ENCODE measurements at places on chromosomes 4 and X.

DNA sequence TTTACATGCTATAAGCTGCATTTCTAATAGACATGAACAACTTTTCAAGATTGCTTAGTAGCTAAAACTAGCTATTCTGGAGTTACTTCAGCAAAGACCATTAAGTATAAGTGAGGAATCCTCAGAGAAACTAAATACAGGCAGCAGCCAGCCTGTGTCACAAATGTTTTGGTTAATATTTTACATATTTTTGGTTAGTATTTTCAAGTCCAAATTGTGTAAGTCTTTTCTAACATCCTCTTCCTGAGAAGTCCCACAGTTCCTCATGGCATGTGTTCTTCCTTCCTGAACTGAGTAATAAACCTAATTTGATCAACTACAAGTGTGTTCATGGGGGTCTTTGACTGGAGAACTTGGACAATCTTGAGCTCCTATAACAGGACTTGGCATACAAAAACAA is 42.4 kb upstream of the MCF2 start:
- no peak for DNase-seq

GRCh38 chr4:70603856-70604255 is 11.8 kb downstream of the AMBN start:
- no peak for DNase-seq

DNA sequence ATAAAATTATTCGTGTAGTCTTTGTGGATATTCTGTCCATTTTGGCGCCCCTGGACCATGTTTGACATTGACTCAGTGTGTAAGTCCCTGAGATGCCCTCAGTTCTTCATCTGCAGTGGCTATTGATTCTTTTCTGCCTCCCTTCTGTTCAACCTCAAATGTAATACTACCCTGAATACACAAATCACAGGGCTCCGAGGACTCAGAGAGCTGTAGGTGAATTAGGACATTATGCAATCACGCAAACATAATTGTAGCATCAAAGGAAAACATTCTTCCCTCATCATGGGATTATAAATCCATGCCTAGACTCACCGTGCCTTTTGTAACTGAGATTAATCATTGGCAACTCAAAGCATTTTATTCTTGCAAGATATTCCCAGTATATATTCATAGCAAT is 161.4 kb upstream of the PACRGL start:
- no peak for DNase-seq

DNA sequence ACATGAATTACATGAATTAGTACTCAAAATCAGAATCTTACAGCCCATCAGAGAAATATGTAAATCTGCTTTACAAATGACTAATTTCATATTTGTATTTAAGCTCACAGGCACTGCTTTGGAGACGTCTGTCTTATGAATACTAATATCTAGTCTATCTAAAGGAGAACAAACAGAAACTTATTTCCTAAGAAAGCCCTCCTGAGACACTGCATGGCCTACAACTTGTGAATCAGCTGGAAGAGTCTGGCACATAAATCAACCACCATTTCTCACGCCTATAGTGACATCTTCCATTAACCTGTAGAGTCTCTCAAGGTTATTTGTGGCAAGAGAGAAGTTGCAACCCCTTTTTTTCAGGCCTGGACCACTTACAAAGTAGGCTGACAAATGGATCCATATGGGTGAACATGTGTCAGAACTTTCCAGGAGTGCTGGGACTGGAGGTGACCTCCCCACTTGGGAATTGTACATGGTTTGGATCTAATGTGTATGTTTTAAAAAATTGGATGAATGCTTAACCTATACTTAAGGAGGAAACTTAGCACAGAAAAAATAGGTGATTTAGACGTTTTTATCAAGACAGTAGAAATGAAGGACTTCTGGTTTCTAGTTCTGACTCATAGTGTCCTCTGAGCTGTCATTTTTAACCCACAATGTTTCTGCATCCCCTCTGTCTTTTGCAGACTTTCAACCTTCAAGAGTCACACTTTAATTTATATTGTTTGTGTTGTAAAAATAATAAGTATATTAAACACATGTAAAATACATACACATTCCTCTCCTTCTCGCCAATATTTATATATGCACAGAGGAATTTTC is 83.2 kb upstream of the ARHGAP24 start:
- peak; percentile 76 for DNase-seq

- peak; percentile 47 for DNase-seq
Measured at GRCh38 chr4:152935631-152936445, at the start of gene FHDC1. Gene FHDC1 (plus strand): TSS chr4:152936323. CDS start chr4:152943058, 6,735 bp downstream.

DNA sequence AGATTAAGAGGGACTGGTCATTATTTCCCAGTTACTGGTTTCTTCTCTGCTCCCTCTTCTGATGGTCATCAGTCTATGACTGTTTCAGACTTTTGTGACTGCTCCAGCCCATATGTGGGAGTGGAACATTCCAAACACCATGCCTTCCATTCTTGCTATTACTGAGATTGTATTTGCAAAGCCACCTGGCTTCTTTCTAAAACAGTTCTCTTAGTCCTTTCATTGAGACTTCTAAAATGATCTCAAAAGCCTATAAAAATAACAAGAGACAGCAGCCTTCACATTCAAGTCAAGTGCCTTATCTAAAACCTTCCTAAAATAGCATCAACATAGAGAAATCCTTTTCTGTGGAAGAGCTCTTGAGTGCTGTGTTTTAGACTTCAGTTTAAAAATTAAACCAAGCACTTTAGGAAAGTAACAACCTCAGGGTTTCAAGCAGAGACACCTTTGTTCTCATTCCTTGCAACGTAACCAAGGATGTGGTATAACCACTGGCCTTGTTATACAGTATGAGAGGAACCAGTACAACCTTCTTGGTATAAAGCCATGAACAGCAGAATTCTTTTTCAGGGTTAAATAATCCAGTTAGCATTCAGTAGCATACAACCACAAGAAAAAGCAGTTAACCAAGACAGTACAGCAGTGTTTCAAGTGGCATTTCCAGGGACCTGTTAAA is 97.1 kb downstream of the NFKB1 start:
- no peak for DNase-seq

DNA sequence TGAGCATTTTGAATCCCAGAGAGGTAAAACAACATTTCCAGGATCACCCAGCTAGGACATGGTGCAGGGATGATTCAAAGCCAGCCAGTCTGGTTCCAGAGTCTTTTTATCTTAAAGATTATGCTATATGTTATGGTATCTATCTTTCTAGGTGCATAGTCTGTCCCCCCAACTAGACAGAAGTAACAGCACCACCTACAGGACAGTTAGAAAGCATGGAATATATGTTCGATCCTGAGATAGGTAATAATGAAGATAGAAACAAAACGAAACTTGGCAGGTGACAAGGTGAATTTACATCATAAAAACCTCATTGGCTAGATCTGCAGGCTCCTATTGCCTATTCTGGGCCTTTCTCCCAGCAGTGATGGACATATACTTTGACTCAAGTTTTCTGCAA is 723.2 kb downstream of the SMARCA1 start:
- DNase-seq = no peak

GRCh38 chr4:52263607-52264006 is 212.5 kb downstream of the SPATA18 start:
- peak; percentile 76 for DNase-seq

GRCh38 chrX:153766098-153766817 is 2.2 kb downstream of the PLXNB3 start:
- peak; percentile 30 for DNase-seq

DNA sequence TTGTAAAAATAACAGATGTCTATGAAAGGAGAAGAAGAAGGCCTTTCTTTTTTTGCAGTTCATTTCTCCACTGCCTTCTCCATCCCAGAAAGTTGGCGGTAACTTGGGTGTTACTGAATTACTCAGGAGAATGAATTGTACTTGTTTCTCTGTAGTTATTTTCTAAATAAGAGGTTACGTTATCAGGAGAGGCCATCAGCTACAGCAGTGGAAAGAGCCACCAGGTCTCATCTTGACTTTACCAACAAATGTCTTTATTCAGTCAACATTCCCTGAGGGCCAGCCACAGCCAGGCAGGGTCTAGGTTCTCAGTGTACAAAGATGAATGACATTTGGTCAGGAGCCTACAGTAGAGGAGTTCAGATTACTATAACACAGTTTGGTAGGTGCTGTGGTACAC is 8.1 kb downstream of the HADH start:
- no peak for DNase-seq

DNA sequence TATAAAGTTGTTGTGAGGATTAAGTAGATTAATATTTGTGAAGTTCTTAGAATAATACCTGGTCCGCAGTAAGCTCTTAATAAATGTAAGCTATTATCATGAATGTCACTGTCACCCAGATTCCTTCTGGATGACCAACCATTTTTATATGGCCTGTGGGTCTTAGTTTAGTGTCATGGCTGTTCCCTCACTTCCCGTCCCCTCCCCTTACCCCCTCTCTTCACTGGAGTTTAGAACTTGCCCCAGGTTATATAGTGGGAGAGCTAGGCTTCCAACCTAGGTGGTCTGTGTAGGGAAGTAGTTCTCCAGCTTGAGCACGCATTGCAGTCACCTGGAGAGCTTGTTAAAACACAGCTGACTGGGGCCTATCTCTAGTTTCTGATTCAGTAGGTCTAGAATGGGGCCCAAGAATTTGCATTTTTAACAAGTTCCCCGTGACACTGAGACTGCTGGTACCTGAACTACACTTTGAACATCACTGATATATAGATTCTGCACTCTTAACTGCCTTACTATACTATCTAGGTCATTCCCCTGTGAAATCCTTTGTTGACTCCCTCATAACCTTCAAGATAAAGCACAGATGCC is 66.9 kb upstream of the PLAC1 start:
- DNase-seq = no peak

GRCh38 chr4:187309456-187309855 is 585.8 kb upstream of the FAT1 start:
- no peak for DNase-seq

- no peak for DNase-seq
Measured at GRCh38 chrX:130378024-130378669, 7.3 kb downstream of the GPR119 start.
